NCI-H2029 (cell line): ENCODE measurements at places on chromosomes 5 and 9.

DNA sequence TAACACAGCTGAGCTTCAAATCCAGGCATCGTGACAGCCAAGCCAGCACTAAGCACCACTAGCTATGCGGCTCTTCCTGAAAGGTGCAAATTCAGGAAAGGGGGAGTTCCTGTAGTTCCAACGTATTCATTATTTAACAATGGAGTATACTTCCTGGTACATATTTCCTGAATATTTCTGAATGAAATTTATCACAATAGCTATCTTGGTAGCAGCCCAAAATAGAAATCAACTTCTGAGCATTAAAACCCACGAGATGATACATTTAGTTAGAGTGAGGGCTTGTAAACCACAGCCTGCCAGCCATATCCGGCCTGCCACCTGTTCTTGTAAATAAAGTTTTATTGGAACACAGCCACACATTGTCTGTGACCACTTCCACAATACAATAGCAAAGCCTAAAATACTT, 109.7 kb upstream of the RETREG1 start:
- DNase-seq = peak; percentile 58

- no peak for DNase-seq
Observed at GRCh38 chr5:60810438-60811085, 33.5 kb downstream of the ELOVL7 start.

DNA sequence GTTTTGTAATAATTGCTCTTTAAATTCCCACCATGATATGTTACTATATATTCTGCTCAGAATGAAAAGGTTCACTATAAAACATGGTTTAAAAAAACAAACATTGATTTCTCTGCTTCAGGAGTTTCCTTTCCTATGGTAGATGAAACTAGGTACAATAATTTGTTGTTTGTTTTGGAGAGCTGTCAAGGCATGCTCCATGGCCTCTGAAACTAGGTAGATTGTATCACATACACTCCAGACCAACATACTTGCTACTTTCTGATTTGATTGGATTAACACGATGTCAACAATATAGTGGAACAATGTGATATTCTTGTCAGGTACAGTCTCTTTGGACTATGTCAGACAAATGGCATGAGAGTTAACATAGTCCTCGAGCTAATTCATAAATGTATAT, 452.7 kb upstream of the CDH9 start:
- DNase-seq = no peak

DNA sequence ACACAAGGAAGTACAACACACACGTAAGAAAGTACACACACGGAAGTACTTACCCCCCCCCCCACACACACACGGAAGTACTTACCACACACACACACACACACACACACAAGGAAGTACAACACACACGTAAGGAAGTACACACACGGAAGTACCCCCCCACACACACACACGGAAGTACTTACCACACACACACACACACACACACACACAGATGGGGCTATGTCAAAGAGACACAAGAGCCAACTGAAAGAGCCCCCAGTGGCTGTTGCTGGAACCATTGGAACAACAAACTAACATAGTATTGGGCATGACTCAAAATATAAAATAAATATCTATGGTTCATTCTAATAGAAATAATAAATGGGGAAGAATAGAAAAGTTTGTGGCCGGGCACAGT, 4.9 kb upstream of the MAPK9 start:
- no peak for DNase-seq

- no peak for DNase-seq
Observed at GRCh38 chr9:3177936-3178335, 334.0 kb upstream of the PUM3 start.

DNA sequence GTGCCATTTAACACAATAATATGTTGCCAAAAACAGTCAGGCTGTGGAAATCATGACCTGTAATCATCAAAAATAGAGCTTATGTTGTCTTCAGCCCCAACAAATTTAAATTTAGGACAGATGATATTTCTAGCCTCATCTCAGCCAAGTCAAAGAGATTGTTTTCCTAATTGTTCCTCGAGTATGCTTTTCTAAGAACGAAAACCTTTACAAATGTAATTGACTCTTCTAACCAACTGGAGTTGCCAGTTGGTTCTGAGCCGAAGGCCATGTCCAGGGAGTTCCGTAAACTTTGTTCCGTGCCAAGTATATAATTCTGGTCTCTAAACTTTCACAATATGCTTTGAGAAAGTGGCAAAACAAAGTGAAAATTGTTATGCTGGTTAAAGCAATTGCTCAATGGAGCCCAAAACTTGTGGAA, 160.8 kb downstream of the CEMIP2 start:
- no peak for DNase-seq

DNA sequence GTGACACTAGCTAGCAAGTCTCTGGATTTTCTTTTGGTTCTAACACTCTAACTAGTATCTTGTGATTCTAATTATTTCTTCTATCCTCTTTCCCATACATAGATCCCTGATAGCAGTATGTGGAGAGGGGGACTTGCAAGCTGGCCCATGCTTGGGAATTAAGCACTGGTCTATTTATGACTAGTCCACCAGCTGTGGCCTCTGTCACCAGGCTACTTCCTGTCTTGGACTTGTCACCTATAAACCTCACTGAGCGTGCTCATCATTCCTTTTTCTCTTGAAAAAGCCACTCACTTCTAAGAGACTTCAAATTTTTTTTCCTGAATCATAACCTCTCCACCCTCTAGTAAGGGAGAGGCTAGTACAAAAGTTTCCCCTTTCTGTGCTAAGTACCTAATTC, 32.3 kb upstream of the MAMDC2 start:
- DNase-seq = no peak

- DNase-seq = peak; percentile 36
Observed at GRCh38 chr5:373710-374602, 52.4 kb downstream of the AHRR start.

- no peak for DNase-seq
Observed at GRCh38 chr9:660227-660626, 181.3 kb upstream of the DMRT1 start.

- DNase-seq = peak; percentile 74
Observed at GRCh38 chr5:174951151-174951780, 226.9 kb downstream of the MSX2 start.

- DNase-seq = no peak
Observed at GRCh38 chr9:136049491-136050265, 45.4 kb downstream of the NACC2 start.

GRCh38 chr5:95845391-95845790, 22.9 kb upstream of the GLRX start:
- DNase-seq = no peak

- no peak for DNase-seq
Observed at GRCh38 chr9:16275795-16276624, 594.5 kb downstream of the BNC2 start.
